GM03348 (cell line): ENCODE measurements at places on chromosomes 16 and 17.

DNA sequence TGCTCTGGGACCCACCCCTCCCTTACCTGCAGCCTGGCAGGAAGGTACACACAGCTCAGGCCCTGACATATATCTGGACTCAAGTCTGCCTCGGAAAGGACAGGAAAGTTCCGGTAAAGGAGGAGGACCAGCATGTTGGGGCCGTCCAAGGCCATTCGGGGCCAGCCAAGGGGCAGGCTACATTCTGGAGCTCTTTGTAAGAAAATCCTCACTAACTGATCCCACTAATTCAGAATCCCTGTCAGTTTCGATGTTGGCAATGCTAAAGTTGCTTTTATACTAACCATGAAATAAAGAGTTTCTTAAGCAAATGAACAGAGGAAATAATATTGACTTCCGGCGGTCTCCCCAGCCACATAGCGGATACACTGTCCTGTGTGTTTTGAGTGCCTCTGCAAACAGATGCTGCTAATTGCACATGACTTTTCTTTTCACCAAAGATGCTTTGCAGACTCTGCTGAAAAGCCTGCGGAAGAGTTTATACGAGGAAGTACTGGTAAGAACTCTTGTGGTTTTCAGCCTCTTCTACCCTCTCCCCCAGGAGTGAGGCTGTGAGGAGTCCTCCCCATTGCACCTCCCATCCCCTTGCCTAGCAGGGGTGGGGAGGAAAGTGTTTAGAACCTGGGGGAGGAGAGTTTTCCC is 54.8 kb downstream of the PLXDC1 start:
- DNase-seq = no peak

GRCh38 chr16:67425061-67425460 is 5.9 kb upstream of the HSD11B2 start:
- no peak for DNase-seq

DNA sequence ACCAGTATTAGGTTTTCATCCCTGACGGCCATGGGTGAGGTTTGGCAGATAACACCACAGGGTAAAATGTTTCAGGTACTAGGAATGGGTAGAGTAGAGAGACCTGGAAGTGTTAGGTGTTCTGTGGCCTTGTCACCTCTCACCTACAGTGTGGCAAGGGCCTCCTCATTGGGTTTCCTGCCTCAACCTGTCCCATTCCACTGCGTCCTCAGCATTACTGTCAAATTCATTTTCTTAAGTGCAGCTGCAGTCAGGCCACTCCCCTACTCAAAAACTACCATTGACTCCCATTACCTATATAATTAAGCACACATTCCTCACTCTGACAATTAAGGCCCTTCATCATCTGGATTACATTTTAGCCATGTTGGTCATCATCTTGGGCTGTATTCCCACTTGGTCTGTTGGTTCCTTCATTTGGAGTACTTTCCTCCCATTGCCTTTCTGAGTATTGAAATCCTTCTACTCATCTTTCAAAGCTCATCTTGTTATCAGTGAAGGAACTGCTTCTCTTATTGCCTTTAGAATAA is 64.5 kb downstream of the NUP88 start:
- DNase-seq = peak; percentile 13

GRCh38 chr16:19754644-19755036 is 36.6 kb downstream of the IQCK start:
- no peak for DNase-seq
